ENCODE measurements at places on chromosomes 16 and 17. TPM values are rescaled to one million over a fixed set of nuclear protein-coding genes. Genes with fewer than 3 reads are reported as not detected.

Gene HBQ1
- 0.32 TPM for total RNA-seq

Gene ADGRG3
- 0.14 TPM for total RNA-seq

DNA sequence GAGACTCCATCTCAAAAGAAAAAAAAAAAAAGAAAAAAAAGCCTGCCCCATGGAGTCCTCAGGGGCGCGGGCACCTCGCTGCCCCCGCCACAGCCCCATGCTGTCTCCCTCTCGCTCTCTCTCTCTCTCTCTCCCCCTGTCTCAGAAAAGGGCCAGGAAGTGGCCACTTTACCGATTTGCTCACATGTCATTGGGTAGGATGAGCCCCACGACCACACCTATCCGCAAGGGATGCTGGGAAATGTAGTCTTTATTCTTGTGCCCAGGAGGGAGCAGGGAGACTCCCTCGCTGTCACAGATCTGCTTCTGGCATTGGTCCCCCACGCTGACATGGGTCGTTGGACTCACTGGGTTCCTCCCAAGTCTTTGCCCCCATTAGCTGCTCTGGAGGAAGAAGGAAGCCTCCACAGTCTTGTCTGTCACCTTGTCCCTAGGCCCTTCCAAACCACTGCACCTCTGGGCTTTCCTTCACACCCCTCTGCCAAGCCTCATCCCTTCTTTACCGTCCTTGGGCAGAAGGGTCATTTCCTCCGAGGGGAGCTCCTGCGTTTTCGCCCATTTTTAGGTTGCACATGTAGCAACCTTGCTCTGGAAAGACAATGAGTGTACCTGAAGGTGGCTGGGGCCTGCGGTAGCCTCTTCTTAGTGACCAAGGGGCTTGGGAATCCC is 6.9 kb upstream of the GJD3 start:
- no peak for DNase-seq

Gene B4GALNT2
- total RNA-seq, result not detected

GRCh38 chr17:74808714-74809430 is 32.7 kb upstream of the NAT9 start:
- no peak for DNase-seq

DNA sequence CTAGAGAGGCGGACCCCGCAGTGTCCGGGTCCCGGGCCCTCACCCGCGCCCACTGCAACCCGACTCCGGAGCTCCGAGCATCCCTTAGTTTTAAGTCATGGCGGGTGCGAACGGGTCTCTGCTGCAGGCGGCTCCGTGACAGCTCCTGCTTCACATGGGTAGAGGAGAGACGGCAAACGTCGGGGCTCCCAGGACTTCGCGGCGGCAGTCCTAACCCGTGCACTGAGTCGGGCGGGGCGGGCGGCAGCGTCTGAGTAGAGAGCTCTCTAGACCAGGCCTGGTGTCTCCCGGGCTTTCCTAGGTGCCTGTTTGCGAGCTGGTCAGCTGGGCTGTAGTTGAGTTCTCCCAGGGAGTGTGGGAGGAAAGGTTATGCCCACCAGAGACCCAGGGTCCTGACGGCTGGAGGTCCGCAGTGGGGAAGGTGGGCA is 345 bp downstream of the TSC2 start:
- DNase-seq, result no peak

DNA sequence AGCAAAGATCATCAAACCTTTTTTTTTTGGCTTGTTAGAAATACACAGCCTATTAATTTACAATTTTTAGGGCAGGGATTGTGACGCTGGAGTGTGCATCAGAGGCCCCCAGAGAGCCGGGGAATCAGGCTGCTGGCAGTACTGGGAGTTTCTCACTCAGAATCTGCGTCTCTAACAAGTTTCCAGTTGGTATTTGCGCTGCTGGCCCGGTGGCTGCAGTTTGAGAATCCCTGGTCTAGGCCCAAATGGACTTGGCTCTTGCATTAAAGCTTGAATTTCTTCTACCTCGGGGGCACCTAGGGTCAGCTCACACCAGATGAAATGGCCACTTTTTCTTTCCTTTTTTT is 150.9 kb upstream of the CIBAR2 start:
- no peak for DNase-seq

- DNase-seq, result peak; percentile 2
These were observed 8.3 kb downstream of the GINS2 start for GRCh38 chr16:85680352-85680944.

DNA sequence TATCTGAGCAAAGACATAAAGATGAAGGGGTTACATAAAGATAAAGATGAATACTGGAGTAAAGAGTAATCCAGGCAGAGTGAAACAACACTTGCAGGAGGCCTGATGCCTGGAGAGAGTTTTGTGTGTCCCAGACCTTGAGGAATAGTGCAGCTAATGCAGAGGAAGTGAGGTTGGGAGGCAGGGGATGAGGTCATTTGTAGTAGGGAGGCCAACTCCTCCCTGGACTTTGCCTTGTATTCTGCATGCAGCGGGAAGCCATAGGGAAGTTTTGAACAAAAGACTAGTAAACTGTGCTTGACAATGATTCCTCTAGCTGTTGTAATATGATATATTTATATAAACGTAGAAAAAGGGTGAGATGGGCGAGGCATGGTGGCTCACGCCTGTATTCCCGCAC is 356.6 kb downstream of the KCNJ2 start:
- no peak for DNase-seq

Gene TIGD7
- total RNA-seq, result 2.5 TPM

Gene KRTAP4-1
- not detected for total RNA-seq

Gene ZFHX3
- total RNA-seq, result 13.6 TPM

- DNase-seq, result no peak
These were observed 219.7 kb upstream of the CDH5 start for GRCh38 chr16:66146798-66147197.

DNA sequence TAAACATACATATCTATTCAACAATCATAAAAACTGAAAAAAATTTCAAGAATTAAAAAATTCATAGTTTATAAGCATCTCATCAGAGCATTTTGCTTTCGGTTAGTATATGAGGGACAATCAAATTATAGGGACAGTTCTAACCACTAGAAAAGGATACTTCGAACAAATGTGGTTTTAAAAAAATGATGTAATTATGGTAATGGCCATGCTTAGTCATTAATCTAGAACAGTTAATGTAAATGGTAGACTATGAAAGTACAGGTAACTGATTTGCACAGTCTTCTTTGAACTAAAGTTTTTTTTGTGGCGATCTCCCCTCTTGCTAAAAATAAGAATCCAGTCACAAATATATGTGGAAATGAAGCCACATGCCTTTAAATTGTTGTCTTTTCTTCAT is 63.5 kb upstream of the PHOSPHO1 start:
- no peak for DNase-seq

GRCh38 chr16:7037495-7037894 is 295.1 kb upstream of the RBFOX1 start:
- no peak for DNase-seq

- no peak for DNase-seq
These were observed 28.7 kb downstream of the CCR7 start for GRCh38 chr17:40536295-40537171.

Gene MYO15A
- 0.52 TPM for total RNA-seq

DNA sequence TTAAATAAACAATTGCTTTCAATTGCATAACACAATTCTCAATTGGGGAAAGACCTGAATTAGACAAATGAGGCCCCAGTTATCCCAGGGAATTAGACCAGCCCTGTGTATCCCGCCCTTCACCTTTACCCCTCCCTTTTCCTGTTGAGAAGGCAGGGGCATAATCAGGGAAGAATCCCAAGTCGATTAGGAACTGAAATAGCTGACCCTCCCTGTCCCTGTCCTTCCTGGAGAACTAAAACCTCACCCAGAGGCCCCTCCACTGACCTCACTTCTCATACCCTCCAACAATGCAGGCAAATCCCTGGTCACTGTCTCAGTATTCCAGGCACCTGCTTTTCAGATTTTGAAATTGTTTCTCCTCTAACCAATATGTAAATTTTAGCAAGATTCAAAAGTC is 165.4 kb upstream of the CDH11 start:
- no peak for DNase-seq

DNA sequence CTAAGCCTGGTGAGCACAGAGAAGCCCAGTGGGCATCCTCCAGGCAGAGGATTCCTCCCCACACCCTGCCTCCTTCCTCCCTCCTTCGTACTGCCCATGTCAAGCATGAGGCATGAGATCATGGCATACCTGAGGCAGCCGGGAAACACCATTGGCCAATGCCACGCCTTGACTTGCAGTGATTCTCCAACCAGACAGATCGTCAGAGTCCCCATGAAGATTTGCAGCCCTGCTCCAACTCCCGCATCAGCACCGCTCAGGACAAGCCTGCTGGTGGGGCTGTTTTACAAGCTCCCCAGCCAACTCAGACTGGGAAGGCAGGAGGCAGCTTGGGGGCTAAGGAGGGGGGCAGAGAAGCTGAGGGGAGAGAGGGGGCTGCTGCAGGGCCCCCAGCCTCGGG is 2.9 kb upstream of the KRT16 start:
- DNase-seq, result no peak

Gene FBXW10
- total RNA-seq, result not detected

DNA sequence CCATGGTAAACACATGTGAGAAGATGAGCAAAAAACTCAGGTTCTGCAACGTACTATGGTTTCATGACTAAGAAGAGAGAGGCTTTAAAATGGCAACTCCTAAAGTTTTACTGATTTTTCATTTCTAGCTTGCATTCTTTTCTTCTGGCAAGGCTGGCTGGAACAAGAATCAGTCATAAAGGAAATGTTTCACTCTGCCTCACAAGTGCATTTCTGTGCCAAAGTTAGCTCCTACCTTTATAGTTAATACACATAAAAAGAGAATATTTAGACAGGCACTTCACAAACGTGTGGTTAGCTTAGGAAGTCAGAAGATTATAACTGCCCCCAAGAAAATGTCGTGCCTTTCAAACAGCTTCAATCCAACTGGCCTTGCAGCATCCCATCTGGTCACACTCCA is 417.1 kb upstream of the CDH11 start:
- no peak for DNase-seq

DNA sequence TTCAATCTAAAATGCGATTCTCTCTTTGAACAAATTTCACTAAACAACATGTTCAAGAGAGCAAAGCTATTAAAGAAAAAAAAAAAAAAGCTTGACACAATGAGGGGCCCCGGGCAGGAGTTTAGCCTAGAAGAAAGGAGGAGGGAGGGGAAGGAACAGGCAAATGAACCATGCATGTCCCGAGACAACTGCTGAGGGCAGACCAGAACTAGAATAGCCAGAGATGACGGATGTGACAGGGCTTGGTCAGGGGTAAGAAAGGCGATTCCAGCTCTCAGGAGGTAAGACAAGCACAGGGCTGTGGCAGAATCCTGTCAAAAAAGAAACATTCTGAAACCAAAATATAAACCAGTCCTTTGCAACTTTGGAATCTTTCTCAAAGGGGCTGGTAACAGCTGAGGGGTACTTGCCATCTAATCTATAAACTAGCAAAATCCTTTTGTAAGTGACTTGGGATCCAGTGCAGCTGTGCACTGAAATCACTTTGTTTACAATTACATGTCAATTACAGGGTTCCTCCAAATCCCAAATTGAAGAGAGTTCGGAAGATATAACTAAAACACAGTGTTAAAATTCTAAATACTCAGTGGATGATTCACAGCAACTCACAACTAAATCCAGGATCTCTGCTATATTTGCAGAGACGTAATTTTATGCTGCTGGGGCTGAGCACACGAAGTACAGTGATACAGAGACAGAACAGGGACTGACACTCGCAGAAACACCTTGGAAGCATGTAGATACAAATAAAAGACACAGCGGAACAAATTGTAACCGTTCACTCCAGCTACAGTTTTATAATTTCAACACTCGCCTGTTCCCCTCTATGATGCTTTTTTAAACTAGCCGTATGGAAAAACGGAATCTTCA is 567.4 kb upstream of the ZFHX3 start:
- DNase-seq, result no peak

Gene CEMP1
- total RNA-seq, result 0.79 TPM

GRCh38 chr16:22322021-22322471 is 24.8 kb downstream of the POLR3E start:
- no peak for DNase-seq

GRCh38 chr17:4715063-4715744 is 4.8 kb downstream of the ARRB2 start:
- DNase-seq, result no peak

Gene CHST5
- total RNA-seq, result 0.06 TPM

DNA sequence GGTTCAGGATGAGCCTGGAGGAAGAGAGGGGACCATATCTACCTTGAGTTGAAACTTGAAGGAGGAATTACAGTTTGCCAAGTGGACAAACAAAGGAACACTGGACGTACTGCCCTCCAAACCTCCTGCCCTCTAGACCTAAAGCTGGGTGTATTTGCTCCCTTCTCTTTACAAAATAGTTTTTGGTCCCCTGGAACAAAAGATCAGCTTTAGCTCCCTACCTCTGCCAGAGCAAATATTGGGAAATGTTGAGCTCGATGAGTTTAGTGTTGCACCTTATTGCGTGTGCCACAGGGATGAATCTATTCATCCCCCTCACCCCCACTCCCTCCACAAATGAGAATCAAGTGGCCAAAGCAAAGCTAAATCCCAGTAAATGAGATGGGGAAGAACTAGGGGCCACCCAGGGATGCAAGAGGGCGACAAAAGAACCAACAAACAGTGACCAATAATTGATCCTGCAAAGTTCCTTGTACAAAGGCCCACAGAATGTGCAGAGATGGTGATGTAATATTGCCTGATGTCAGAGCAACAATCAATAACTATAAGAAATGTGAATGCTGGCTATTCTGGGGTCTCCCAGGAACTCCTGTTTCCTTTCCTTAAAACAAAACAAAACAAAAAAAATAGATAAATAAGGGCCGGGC is 17.2 kb upstream of the TAT start:
- DNase-seq, result no peak

DNA sequence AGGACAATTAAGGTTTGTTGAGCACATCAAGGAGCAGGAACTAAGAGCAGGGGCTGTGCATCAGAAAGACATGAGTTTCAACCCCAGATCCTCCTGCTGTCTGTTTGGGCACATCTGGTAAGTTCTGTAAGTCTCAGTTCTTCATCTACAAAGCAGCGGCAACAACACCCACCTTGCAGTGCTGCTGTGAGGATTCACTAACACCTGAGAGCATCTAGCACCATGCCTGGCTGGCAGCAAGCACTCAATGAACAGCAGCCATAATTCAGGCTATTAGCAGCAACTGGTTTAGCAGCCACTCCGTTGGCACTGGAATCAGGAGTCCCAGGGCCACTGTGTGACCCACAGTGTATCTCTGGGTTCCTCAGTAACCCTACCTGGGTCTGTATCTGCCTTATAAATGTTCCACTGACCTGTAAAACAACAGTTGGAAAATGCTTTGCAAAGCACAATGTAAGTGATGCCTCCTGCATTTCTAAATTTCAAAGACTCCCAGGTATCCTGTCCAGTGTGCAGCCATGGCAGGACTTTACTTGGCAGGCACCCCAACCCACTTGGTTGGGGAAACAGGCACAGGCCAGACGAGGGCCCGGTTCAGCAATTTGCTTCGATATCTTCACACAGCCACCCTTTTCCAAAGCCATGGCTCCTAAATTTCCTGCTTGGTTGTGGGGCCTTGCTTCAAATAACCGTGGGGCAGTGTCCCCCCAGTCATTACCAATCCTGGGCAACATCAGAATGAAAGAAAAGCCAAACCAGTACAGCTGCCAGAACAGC is 4.2 kb downstream of the ST3GAL2 start:
- DNase-seq, result no peak

Measured in pancreas (tissue), 10 donors.